Stimulated activated CD4-positive, alpha-beta T cell treated with anti-CD3 and anti-CD28 coated beads, TNF-alpha, amount 100 ng/mL, for 1 hour (primary cell): ENCODE measurements at places on chromosomes 12 and 14.

GRCh38 chr14:37792124-37792523 lies 196.7 kb downstream of the TTC6 start:
- no peak for DNase-seq

DNA sequence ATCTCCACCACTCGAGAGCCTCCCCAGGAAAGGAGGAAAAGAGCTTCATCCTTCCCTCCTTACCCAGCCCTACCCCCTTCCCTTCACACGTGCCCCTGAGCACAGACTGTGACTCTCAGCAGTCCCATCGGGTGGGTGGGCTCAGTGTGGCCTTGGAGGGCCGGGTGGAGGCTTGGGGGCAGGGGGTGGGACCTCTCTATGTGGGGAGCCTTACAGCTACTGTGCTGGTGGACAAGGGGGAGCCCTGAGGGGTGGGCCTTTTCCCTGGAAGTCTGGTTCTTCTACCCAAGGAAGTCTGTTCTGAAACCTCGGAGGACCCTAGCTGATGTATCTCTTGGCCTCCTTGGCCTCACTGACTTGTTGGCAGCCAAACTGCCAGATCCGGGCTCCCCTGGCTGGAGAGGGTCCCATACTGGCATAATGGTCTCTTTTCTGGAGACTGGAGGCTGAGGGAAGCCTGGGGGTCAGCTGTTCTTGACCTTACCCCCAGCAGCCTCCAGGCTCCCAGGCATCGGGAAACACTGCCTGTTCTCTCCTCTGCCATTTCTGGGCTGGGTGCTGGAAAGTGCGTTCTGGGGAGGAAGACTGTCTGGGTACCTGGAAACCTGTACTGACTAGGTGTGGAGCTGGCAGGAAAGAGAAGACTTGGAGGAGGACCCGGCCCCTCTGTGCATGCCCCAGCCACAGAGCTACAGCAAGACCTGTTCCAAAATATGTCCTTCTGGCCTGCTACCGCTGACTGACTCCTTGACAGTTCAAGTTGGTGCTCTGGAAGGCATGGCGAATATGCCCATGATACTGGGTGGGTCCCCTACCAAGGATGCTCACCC lies 7.6 kb downstream of the VASH1 start:
- no peak for DNase-seq

DNA sequence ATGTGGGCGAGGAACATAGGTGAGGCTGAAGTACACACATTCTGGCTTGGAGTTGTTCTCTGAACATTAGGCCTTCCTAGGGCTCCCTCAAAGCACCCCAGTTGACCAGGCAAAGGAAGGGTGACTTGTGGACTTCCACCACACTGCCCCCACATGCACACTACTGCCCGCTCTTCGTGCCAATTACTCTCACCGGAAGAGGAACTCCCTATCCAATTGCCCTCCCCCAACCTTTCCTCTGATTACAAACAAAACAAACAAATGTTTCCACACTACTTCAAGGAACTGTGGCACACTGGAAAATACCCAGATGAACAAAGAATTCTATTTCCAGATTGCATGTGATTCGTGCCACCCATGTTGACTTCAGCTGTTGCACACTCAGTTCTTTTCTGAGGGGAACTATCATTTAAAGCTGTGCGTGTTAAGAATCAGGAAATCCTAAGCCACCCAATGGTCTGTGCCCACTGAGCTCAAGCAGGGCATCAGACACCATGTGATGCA lies 139.3 kb downstream of the SSPN start:
- no peak for DNase-seq

DNA sequence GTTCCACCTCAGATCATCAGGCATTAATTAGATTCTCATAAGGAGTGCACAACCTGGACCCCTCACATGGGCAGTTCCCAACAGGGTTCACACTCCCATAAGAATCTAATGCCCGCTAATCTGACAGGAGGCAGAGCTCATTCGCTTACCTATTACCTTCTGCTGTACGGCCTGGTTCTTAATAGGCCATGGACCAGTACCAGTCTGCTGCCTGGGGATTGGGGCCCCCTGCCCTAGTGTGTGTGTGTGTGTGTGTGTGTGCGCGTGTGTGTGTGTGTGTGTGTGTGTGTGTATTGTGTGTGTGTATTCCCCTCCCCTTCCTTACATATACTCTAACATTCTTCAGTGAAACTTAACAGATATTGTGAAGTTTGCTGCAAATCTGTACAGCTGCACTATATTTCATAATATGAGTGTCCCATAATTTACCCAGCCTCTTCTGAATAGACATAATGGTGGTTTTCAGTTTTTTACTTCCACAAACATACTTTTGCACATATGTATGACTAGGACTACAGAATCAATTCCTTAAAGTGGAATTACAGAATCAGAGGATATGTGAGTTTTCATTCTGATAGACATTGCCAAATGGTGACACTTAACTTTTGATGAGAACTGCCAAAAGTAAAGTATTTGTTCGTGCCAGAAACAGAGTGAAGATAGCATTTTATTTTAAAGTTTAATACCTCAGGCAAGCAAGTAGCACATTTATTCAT lies 205.2 kb upstream of the EEA1 start:
- DNase-seq: no peak

DNA sequence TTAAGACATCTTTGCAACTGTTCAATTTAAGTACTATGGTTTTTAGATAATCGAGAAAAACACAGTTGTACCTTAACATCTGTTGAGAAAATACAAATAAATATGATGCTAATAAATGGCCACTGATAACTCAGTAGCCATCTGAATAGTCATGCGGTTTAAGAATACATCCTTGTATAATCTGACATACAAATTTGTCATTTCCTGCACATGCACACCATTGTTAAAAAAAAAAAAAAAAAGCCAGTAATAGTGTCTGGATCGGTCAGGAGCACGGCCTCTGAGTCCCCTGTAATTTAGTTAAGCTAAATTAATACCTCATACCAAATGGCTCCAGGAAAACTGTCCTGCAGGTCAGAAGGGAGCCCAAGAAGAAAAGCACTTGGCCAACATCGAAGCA lies 16.8 kb downstream of the RFC5 start:
- DNase-seq: no peak
